ENCODE measurements at places on chromosomes 7 and 10.

GRCh38 chr7:37249240-37249639 is 199.4 kb downstream of the ELMO1 start:
- no peak for DNase-seq

- no peak for DNase-seq
These were observed 157.7 kb downstream of the COBL start for GRCh38 chr7:51158742-51159445.

- no peak for DNase-seq
These were observed 379.6 kb downstream of the ARL4A start for GRCh38 chr7:13067036-13067435.

- DNase-seq: no peak
These were observed 745.9 kb downstream of the GATA3 start for GRCh38 chr10:8800426-8800825.

GRCh38 chr7:101861218-101861775 is 43.9 kb downstream of the CUX1 start:
- DNase-seq: no peak

- DNase-seq: no peak
These were observed 16.9 kb upstream of the ENTPD1 start for GRCh38 chr10:95739056-95739455.

DNA sequence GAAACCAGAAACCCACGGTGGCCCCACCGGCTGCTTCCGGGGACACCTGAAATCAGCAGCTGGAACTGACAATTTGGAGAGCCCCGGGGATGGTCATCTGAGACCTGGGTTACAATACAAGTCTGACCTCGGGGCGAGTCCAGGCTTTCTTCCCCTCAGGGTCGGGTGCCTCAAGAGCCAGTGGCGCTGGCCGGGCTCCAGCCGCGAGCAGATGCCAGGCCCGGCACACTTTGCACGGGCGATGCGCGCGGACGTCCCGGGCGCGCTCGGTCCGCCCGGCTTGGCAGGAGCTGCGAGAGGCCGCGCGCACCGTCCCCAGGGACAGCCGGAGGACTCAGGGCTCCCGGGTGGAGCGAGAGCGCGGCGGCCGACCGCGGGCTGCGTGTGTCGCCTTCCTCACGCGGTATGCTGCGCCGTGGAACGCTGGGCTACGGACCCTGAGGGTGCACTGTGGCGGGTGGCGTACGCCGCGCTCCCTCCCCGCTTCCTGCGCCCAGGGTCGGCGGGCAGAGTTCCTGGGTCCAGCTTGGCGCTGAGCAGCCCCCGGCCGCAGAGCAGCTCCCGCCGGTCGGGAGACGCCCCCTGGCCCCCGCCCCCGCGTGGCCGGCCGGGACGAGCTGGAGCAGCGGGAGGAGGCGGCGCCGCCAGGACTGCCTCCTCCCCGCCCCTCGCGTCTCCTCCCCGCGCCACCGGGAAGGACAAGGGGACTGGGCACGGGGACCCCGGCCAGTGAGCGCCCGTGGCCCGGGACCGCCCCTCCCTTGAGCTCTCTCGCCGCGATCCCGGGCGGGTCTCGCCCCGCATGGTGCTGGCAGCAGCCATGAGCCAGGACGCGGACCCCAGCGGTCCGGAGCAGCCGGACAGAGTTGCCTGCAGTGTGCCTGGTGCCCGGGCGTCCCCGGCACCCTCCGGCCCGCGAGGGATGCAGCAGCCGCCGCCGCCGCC is at the start of gene RBM20:
TSS of gene RBM20 (plus strand) at position 684 of the 945 bp plus-strand sequence. CDS start at position 803, 119 bp downstream.
- DNase-seq: peak; percentile 23

DNA sequence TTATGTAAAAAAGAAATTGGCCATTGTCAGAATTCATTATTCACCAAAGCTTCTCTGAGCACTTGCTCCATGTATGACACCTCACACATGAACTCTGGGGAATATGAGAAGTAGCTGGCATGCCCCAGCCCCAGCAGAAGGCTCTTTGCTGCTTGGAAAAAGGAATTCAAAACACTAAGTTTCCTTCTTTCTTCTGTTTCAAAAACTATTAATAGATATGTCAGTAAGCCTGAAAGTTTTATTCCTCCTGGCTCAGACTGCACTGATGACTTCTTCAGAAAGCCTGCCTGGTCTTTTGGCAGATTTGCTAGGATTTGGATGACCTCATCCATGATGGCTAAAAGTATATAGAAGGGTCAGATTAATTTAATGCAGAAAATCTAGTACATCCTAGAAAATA is 511.0 kb downstream of the GFRA1 start:
- DNase-seq: no peak

DNA sequence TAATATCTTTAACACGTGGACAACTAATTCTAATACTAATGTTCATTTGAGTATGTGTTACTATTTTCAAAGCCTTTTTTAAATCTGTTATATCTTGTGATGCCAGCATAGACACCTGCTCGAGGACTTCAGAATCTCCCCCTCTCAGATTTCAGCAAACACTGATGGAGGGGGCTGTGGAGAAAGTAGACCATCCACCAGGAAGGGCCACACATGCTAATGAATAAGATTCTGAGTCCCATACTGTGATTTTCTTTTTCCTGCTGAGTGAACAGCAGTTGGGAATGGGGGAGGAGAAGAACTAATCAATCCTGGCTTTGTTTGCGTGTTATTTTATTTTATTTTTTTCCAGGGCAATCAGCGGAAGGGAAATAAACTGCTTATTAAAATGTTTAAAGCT is 157.9 kb upstream of the CSTF2T start:
- no peak for DNase-seq

- DNase-seq: no peak
These were observed 258.0 kb upstream of the HABP2 start for GRCh38 chr10:113294868-113295267.

DNA sequence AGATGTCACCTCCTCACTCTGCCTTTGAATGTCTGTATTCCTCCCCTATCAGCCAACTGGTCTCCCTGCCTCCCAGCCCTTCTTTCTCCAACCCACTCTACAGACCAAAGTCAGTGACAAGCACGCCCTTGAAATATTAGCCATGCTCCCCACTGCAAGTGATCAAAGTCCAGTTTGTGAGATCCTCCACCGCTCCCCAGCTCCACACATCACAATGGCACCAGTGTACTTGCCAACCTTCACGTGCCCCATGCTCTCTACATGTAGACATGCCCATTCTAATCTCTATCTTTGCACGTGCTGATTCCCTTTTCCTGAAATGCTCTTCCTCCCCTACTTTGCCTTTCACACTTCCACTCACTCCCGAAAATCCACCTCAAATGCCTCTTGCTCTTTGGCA is 150.9 kb downstream of the GRID1 start:
- DNase-seq: no peak

DNA sequence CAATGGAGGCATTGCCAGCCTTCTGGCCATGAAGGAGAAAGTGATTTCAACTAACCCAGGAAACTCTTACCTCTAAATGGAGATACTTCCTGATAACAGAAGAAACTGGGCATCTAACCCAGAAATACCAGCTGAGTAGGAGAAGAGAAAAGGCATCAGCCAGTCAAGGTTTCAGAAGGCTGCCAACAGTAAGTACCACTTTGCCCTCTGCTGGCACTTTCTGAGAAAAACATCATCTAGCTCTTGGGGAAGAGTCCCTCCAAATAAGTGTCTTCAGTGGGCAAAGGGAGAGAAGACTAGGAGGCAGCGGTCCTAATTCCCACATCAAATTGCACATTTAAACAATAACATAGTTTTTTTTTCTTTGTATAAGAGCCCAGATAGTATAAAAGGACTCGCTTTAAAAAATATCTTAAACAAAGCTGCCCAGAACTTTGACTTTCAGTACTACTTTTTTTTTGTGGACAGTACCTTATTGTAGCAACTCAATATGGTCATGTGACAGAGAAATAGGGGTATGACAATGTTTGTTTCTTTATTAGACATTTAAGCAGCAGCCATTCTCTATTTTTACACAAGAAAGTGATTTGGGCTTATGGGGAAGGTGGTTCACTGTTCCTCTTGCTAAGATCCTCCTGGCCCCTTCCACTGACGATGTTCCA is 157.3 kb downstream of the CTTNBP2 start:
- peak; percentile 32 for DNase-seq

GRCh38 chr7:143938379-143939243 is 3.6 kb downstream of the OR2F2 start:
- DNase-seq: no peak

DNA sequence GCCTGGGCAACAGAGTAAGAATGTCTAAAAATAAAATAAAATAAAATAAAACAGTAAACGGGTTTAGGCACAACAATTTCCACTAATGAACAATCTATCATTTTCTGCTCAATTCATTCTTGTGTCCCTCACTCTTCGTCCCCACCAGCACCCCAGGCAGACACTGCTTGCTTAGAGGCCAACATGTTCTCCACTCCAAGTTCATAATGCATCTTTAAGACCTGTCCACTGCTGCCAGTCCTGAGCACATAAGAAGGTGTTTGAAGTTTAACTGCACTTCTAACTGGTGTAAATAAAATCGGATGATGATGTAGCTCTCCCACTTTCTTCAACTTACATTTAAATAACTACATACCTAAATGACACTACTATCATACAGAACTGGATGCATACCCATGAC is 13.2 kb downstream of the PDLIM1 start:
- no peak for DNase-seq

GRCh38 chr7:78852951-78853350 is 600.5 kb downstream of the MAGI2 start:
- no peak for DNase-seq

DNA sequence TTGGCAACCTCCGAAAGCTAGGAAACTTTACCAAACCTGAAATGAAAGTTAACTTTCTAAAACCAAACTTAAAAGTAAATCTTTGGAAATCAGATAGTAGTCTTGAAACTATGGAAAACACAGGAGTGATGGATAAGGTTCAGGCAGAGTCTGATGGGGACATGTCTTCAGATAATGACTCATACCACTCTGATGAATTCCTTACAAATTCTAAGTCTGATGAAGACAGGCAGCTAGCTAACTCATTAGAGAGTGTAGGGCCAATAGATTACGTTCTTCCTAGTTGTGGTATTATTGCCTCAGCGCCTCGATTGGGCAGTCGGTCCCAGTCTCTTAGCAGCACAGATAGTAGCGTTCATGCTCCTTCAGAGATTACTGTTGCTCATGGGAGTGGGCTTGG is 45.9 kb downstream of the MCMBP start:
- DNase-seq: no peak

GRCh38 chr10:94279835-94280709 is 82.7 kb downstream of the NOC3L start:
- peak; percentile 66 for DNase-seq

GRCh38 chr7:20442951-20443350 is 112.3 kb downstream of the ITGB8 start:
- no peak for DNase-seq

- peak; percentile 68 for DNase-seq
These were observed 110.5 kb downstream of the HECTD2 start for GRCh38 chr10:91520661-91521060.

- DNase-seq: no peak
These were observed 443.5 kb downstream of the NRG3 start for GRCh38 chr10:82318534-82318933.

- no peak for DNase-seq
These were observed 37.6 kb downstream of the MCU start for GRCh38 chr10:72729528-72729927.

DNA sequence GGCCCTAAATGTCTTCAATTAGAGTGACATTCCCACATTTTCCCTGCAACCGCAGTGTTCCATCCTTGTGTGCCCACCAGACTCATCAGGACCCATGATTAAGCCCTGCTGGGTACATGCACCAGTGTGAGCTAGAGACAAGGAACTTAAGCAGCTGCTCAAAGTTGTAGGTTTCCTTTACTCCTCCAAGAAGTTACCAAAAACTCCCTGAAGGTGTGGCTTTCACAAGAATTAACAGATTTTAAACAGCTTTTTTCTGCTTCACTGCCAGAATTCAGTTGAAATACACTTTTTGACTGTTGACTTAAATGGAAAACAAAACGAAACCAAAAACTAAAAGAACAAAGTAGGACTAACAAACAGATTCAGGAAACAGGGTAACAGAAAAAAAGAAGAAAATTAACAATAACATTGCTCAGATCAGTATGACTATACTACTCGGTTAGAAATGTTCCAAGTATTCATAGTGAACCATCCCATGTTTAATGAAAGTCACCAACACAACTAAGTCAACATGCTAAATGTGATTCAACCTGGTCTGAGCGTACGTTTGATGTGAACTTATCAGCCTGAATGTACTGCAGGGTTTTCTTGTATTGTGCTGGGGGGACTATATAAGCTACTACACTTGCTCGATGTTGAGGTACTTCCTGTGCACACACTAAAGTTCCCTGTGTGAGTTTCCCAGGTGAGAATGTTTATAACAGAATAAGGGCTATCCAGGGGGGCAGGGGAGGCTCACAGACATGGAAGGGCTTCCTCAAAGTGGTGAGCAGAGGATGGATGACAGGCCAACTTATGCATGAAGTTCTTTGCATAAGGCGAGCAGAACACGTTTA is 22.2 kb downstream of the SLC37A3 start:
- DNase-seq: no peak

DNA sequence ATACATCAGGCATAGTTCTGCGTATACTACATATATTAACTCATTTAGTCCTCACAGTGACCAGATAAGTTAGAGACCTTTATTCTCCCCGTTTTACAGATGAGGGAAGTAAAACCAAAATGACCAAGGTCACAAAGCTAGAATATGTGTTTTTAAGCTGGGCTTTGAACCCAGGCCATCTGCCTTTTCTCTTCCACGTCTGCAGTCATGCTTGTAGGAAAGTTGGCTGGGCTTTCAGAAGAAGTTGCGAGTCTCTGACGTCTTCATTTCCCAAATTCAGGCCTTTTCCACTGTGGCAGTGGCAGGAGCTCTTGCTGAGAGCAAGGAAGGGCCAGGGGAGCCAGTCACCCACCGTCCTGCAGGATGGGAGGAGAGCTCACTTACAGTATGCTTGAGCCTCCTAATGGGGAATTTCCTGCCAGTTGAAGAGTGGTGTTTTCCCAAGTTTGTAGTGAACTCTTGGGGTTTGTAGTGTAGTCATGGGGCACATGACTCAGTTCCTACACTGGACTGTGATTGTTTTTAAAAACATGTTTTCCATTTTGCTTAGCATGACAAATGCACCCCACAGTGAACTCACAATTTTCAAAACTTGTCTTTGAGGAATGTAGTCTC is 34.2 kb downstream of the CYP17A1 start:
- peak; percentile 93 for DNase-seq

- DNase-seq: peak; percentile 16
These were observed 81.0 kb downstream of the PPP1R3C start for GRCh38 chr10:91551856-91552255.

DNA sequence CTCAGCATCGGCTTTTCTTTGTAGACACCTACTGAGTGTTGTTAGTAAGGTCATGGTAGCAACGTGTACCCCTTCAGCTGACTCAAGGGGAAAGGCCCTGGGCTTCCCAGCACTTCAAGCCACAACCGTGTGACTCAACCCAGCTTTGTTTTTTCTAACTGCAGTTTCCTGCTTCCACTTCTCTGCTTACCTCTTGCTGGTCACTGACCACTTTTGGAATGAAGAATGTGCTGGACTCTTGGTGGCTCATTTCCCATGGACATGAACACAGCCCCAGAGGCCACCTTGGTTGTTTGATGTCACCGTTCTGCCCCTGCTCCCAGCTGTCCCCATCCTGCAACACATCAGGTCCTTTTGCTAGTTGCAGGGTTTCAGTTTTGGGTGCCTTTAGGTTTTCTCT is 69.5 kb upstream of the ZNF438 start:
- peak; percentile 59 for DNase-seq

- DNase-seq: no peak
These were observed 3.8 kb downstream of the GRK5 start for GRCh38 chr10:119211176-119211575.

Measured in suppressor macrophage treated with lipopolysaccharide for 4 hours (primary cell).